ENCODE measurements at places on chromosomes 1 and 21.

GRCh38 chr21:45356251-45356650, 48.7 kb upstream of the COL18A1 start:
- DNase-seq = no peak

DNA sequence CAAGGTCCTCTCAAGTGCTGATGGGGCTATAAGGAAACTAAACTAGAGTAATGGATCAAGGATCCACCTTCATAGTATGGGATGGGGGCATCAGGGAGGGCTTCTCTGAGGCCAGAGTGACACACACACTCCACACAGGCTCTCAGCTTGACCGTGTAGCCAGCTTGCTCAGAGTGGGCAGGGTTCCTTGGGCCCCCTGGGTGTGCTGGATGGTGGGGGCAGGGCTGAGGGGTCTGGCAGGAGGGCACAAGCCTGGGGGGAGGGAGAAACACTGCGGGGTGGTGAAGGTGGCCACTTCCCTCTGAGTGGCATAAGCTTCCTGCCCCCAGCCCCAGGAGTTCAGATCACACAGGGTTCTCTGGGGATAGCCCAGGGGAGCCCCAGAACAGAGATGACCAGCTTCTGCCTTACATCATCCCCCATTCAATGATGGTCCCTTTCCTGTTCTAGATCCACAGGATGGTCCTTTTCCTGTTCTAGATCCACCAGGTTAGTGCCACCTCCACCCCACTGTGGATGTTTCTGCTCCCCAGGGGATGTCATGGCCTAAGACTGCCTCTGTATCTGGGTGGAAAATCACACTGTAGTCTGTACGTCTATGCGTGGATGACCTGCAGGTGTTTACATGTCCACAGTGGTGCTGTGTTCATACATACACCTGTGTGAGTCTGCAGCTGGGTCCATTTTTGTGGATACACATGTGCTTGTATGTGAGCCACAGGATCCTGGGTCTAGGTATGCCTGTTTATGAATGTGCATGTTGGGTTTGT, 525.0 kb downstream of the PTPRU start:
- DNase-seq = no peak

- DNase-seq = no peak
Measured at GRCh38 chr1:43678940-43679339, 28.4 kb upstream of the ST3GAL3 start.

DNA sequence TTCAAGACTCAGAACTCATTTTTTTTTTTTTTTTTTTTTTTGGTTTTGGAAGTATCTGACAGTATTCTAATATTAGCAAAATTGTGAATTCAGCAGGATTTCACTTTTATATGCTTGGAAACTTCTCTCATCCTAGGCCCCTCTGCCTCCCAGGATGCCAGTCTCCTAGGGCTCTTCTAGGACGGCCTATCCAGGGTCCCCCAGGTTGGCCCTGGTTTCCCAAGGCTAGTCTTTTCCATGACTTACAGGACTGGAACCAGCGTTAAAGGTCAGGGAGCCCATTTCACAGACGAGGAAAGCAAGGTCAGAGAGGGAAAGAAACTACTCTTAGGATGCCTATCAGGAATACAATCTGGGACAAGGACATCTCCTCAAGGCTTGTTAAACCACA, 412.5 kb downstream of the PTPRU start:
- no peak for DNase-seq

GRCh38 chr1:220828179-220828490, 41.4 kb downstream of the MTARC1 start:
- no peak for DNase-seq

GRCh38 chr1:30834253-30834652, 74.3 kb downstream of the SDC3 start:
- no peak for DNase-seq

DNA sequence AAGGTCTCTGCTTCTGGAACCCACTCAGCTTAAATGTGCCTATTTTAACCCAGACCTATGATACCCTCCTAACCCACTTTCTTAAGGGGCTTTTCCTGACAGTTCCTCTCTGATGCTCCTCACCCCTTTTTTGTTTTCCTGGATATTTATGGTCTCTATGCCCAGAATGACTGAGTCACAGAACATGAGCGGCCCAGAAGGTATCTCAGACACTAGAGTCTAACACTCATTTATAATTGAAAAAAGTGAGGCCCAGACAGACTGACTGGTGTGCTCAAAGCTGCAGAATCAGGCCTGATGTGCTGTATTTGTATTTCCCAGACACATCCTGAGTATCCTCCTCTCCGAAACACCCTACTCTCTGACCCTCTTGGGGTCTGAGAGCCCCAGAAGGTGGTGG, 44.0 kb downstream of the LRRC71 start:
- DNase-seq = no peak

All from lung microvascular endothelial cell (primary cell).